ENCODE measurements at places on chromosomes 6 and 20.
A peak's percentile ranks its signal among the peaks of the same experiment; 100 is the strongest.

DNA sequence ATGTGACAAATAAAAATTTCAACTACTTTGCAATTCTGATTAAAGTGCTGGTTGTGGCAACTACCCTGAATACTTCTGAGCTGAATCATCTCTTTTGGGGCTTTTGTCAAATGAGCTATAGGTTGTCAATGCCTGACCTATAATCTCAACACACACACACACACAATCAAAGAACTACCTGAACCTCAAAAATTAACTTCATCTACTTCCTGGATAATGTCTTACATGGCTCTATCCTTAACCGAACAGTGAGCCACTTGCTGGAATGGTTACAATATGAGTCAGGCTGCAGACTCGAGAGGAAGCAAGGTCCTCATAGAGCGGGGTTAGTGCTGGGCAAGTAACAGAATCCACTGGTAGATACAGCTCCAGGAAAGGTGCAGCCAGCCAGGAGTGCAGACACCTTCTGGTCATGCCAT, 70.6 kb upstream of the DST start:
- no peak for DNase-seq

- no peak for DNase-seq
Measured at GRCh38 chr6:16982807-16983206, 119.0 kb upstream of the STMND1 start.

- peak; percentile 69 for DNase-seq
Measured at GRCh38 chr6:35727231-35727934, 9.4 kb upstream of the ARMC12 start.

GRCh38 chr6:77092971-77093370, 370.3 kb downstream of the HTR1B start:
- no peak for DNase-seq

DNA sequence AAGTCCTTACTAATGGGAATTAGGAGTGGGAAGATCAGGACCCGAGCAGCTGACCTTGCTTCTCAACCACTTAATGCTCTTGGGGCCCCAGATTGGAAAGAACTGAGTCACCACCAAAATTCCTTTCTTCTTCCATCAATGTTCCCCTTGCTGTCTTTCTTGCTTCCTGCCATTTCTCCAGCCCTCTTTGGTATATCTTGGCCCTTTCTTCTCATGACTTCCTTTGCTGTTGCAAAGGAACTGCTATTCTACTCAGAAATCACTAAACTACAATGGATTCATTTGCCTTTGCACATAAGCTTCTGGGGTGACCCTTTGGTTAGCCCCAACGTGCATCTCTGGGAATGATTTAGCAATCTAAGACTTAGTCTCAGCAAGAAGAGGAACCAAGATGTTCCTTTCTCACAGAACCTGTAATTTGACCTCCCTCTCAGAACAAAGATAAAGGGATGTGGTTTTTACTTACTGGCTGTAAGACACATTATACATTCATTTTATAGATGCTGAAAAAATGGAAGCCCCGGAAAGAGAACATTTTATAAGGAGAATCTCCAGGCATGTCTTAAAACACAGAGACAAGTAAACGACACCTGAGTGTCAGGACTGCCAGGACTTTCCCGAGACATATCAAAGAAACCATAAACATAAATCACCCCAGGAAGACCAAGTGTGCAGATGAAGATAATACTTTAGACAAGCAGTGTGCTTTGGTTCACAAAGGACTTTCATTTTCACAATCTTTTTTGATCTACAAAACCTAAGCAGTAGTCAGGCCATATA, 99.0 kb upstream of the TNFAIP3 start:
- DNase-seq: no peak

GRCh38 chr6:42025845-42026243, 24.5 kb upstream of the TAF8 start:
- no peak for DNase-seq

- no peak for DNase-seq
Measured at GRCh38 chr6:75446241-75446880, 47.2 kb downstream of the FILIP1 start.

DNA sequence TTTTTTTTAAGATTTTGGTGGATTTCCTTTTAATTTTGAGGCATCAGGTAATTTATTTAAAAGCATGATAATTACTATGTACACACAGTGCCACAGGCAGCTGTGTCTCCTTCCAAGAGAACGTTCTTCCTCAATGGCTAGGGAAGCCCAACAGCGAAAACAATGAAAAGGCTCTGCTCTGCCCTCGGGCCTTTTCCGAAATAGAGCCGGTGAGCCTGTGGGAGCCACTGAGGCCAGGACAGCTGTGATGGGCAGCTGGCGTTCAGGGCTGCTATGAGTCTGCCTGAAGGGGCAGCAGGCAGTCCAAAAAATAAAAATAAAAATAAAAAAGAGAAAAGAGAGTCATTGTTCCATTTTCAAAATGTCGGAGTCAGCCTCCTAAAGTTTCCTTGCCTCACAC, 443.8 kb downstream of the KIF16B start:
- DNase-seq: no peak

DNA sequence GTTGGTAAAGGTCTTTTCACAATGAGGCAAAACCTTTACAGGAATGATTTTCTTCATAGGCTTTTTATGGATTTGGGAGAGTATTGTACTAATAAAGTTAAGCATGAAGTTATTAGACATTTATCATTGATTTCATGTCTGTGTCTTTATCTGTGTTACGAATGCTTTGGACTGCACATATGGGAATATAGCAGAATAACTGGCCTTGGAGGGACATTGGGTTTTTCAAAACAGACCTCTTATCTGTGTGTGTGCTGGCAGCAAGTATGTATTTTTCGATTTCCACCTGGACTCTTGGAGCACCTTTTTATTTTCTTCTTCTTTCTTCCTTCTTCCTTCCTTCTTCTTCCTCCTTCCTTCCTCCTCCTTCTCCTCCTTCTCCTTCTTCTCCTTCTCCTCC, 74.6 kb downstream of the CDKAL1 start:
- DNase-seq: no peak

GRCh38 chr6:104640150-104640700, 219.5 kb downstream of the HACE1 start:
- DNase-seq: no peak

All from NCI-H510A treated with DMSO at 0.1 percent for 48 hours (cell line).